NCI-H510A (cell line): ENCODE measurements at places on chromosomes 5 and 9.

GRCh38 chr5:58855851-58856739 lies 273.2 kb downstream of the RAB3C start:
- no peak for DNase-seq

GRCh38 chr5:126544087-126544740 lies 50.8 kb downstream of the ALDH7A1 start:
- no peak for DNase-seq

- no peak for DNase-seq
Measured at GRCh38 chr9:114350636-114351401, 21.1 kb downstream of the ORM2 start.

DNA sequence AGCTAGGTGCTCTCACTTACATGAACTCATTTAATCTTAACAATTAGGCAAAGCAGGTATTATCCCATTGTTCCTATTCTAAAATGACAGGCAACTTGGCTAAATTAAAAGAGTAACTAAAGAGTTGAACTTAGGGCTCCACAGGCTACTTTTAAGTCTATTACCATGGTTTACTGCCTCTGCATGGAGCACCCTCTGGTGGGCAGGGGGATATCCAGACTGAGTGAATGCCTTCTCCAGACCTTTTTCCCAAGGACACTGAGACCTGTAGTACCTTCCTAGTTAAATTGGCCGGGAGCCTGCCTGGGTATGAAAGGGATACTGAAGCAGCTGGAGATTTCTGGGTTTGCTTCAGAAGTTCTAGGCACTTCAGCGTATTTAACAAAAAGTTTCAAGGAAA lies 238.1 kb downstream of the ELAVL2 start:
- no peak for DNase-seq

DNA sequence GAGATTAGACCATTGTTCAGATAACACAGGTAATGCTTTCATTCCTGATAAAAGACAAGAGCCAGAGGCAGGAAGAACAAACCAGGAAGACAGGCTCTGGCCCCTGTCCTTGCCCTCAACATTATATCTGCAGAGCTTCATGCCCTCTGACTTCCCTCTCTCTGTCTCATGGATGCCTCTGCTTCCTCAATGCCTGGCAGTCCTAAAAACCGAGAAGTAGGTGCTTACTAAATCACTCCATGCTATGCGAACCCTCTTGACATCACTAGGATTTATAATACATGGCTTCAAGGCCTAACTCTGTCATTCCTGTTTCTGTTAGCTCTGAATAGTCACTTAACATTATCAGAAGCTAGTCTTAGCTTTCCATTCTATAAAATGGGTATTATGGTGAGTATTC lies 117.8 kb downstream of the TLR4 start:
- DNase-seq, result no peak

GRCh38 chr5:149860801-149861322 lies 83.7 kb downstream of the PDE6A start:
- DNase-seq, result no peak

- DNase-seq, result no peak
Measured at GRCh38 chr9:136525207-136525606, 20.6 kb downstream of the NOTCH1 start.

- DNase-seq, result no peak
Measured at GRCh38 chr9:70411121-70411929, 3.1 kb downstream of the KLF9 start.

DNA sequence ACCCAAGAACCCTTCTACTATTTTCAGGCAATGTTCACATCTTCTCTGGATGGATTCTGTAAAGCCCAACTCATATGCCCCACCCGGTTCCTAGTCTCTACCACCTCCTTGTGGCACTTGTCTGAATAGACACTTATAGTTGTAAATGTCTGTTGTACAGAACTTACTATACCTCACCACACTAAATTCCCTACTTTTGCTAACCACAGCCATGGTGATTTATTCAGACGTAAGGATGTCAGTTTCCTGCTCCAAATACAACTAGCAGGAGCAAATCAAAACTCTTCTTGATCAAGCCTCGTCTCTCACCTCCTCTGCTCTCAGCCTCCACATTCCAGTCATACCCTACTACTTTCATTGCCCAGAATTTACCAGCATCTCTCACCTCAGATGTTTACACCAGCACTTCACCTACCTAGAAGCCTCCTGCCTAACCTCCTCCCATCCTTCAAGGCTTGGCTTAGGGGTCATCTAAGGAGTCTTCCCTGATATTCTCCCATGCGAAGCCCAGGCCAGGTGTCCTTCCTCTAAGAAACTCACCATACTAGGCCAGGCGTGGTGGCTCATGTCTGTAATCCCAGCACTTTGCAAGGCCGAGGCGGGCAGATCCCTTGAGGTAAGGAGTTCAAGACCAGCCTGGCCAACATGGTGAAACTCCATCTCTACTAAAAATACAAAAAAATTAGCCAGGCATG lies 75.5 kb downstream of the MAPKAP1 start:
- no peak for DNase-seq

GRCh38 chr5:104937598-104937997 lies 1375.0 kb upstream of the NUDT12 start:
- DNase-seq, result no peak

DNA sequence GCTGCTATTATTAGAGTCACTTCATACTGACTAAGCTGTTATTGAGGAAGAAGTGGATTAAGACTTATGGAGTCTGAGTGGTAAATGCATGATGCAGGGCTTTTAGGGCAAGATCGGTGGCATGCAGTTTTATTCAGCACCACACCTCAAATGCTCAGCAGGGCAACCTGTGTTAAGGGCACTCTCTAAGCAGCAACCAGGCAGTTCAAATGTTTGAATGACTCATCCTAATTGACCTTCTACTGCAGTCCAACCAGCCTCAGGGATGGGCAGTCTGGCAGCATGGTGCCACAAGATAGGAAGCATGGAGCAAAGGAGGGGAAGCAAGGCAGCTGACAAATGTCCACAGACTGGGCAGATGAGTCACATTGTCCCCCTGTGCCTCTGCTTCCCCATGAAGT lies 80.2 kb upstream of the MIER3 start:
- DNase-seq, result no peak

DNA sequence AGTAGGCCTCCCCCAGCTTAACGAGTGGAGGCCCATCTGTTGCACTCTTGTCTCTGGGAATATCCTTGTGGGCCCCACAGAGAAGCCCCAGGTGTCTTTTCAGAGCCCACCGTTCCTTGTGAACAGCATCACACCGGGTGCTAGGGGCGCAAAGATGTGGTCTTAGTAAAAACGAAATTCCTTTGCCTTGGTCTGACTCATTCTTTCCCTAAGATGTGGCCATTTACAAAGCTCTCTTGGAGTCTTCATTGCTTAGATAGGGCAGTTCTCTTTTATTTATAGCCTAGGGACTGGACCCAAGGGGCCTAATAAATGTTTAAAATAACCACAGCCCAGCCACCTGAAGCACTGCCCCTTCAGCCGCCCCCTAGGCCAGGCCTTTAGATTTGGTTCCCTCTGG lies 52.8 kb upstream of the RPL26L1 start:
- DNase-seq, result no peak

DNA sequence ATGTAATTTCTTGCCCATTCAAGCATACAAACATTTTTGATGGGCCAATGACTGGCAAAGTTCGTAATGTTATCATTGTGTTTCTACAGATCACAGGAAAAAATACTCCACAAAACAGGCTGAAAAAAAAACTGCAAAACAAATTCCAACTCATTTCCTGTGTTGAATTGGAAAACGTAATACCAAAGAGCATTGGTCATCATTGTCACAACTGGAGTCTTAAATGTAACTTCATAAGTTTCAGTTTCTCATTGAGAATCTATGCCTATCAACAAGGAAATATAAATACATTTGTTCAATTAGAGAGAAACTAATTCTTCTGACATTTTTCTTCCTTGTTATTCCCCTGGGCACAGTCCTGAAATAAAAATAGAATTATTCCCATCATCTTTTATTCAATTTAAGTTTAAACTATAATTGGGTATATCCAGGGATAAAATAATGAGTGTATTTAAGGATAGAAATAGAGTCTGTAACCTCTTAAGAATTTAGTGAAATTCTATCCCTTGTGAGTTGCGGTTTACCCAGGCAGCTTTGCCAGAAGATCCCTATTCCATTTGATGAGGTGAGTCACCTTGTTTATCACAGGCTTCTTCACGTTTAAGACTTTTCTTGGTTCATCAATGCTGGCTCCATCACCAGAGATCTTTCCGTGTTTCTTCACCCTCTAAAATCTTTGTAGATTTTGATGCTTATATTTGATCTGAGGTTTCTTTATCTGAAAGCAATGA lies 112.7 kb upstream of the ITGA1 start:
- DNase-seq, result no peak

DNA sequence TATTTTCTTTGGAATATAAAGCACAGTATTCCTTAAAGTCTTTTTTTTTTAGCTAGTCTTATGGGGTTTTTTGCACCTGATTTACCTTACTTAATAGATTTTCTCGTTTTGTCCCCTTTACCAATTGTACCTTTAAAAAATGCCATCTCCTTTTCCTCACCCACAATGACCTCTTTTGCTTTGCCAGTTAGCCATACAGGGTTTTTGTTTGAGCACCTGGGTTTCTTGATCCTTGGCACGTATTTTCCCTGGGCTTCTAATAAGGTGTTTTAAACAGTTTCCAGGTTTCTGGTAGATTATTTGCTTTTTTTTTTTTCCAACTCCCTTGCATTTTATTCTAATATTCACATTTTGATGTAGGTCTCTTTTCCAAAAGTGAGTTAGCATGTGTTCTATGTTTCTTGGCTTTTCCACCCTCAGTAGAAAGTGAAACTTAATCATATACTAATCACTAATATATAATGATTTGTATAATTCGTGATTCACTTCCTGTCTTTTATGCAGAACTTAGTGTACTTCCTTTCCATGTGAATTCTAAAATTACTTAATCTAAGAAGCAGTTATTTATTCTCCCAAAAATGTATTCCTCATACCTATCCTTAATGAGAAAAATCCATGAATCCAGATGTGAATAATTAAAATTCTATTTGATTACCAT lies 673.9 kb upstream of the RGMB start:
- no peak for DNase-seq

DNA sequence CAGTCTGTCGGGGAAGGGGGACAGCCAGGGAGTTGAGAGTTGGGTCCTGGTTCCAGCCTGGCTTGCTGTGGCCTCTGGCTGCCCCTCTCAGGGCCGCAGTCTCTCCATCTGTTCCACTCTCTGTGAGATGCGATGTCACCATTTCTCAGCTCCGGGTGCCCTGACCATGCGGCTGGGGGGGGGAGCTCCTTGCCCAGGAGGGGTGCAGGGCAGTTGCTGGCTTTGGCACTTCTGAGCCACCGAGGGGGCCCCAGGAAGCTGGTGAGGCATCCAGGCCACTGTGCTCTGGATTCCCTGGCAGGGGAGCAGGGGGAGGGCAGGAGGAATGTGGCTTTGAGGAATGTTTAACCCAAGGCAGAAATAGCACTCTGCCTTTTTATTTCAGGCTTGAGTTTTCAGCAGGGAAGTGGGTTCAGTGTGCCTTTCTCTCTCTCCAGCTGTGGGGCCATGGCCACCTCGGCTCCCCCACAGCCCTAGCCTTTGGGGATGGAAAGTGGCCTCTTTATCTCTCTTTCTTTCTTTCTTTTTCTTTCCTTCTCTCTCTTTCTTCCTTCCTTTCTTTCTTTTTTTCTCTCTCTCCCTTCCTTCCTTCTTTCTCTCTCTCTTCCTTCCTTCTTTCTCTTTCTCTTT lies 11.0 kb downstream of the NCS1 start:
- no peak for DNase-seq

- DNase-seq, result no peak
Measured at GRCh38 chr9:125743682-125744428, 3.3 kb upstream of the PBX3 start.

DNA sequence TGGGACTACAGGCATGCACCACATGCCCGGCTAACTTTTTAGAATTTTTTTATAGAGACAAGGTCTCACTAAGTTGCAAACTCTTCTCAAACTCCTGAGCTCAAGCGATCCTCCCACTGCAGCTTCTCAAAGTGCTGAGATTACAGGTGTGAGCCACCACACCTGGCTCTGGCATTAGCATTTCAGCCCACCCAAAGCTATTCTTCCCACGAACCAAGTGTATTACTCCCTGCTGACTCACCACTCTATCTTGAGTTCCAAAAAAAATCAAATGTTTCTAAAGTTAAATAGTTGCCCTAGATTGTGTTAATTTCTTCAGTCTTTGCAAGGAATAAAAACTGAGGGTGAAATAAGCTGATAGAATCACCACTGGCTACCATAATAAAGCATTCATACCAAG lies 205.5 kb downstream of the ARRDC3 start:
- no peak for DNase-seq

DNA sequence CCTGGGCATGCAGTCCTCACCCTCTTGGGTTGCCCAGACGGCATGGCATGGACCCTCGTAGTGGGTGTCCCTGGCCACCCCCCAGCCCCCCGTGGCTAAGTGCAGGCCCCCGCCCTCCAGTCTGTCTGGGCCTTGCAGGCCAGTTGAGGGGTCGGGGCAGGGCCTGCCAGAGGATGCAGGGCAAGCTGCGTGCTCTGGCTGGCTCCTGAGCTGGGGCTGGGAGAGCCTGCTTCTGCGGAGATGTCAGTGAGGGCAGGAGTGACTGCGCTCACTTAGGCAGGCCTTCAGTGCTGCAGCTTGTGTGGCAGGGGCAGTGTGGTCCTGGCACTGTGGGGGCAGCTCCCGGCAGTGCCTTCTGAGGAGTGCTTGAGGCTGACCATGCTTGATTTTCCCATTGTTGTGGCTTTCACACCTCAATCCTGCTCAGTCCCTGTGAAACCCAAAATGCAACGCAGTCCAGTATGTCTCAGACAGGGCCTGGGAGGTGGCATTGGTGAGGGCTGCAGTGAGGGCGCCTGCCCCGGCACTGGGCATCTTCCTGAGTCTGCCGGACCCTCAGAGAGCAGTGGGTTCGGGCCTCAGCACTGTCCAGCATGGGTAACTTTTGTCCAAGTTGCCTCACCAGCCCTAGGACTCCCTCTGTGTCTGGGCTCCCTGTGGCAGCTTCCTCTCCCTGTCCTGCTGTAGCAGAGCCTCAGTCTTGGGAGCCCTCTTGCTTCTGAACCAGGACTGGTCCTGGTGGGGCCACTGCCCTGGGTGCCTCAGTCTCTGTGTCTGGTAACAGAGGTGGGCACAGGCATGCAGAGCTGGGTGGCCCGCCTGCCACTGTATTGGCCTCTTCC lies 93.0 kb downstream of the PHF2 start:
- DNase-seq, result no peak

- DNase-seq, result no peak
Measured at GRCh38 chr9:120791161-120791560, 2.1 kb downstream of the FBXW2 start.

DNA sequence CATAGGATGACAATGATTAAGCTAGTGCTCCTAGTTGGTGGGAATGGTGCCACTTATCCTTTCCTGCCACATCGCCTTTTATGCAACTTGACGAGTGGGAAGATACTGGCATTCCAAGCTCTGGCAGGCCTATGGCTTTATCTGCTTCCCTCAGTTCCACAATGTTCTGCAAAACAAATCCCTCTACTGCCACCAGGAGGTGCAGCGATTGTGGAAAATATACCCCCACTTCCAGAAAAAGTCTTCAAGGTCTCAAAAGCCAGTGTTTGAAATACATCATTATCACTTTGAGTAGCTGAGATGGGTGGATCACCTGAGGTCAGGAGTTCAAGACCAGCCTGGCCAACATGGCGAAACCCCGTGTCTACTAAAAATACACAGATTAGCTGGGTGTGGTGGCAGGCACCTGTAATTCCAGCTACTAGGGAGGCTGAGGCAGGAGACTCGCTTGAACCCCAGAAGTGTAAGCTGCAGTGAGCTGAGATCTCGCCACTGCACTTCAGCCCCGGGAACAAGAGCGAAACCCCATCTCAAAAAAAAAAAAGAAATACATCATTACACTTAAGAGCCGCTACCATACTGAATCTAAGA lies 3.4 kb downstream of the CLINT1 start:
- no peak for DNase-seq

GRCh38 chr5:33035851-33036527 lies 324.9 kb downstream of the NPR3 start:
- DNase-seq, result no peak
